ENCODE measurements at places on chromosomes 16 and 17.

DNA sequence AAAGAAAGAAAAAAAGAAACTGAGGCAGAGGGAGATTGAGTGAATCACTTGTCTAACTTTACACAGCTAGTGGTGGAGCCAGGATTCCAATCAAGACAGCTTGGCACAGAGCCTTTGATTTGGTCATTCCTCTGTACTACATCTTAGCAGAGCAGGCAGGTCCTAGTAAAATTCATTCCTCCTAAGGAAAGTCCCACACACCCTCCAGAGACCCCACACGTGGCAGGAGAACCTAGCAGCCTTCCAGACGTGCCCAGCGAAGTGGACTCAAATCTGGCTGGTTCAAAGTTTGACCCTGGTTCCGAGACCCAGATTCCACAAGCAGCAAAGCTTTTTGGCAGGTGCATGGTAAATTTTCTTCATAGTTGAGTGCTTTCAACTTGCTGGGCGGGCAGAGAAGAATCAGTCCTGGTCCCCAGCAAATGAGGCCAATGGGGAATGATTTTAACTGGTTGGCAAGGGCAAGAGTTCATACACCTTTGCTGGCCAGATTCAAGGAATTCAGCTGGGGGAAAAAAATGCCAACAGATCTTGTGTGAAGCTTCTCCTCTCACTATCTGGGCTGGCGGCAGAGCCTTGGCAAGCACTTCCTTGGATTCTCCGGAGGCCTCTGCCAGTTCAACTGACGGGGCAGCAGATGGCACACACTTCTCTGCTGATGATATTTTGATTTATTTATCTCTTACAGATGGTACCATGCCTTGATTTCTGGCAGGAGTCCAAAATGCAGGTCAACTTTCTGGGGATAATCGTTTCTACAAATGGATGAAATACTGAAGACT lies 82.4 kb downstream of the GSG1L start:
- no peak for DNase-seq
- H3K27me3 ChIP-seq, result peaks cover 39% of the 10 kb centered on the region
- H3K4me1 ChIP-seq, result no peaks in the 10 kb centered on the region
- H3K27ac ChIP-seq, result no peak overlapping the region

DNA sequence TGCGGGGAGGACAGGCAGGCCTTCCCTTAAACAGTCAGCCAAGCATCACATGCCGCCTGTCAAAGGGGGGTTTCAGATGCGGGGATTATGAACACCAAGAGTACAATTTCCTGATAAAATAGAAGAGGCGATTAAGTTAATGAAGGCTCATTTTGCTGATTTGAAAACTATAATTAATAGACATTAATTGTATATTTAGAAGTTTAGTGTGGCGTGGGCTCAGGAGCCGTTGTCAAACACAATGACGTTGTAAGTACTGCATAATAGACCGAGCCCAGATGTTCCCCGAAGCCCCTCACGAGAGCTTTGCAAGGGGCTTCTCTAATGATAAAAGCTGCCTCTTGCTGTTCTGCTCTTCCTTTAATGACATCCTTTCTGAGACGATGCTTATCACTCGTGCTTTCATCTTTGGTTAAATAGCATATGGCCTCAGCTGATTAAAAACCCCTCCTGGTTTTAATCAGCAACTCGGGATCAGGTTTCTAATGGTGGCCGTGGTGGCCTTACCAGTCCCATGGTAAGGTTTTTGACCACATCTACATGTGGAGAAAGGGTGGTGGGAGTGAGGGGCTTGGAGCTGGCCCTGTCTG lies 28.2 kb downstream of the SNX20 start:
- peaks cover 7% of the 10 kb centered on the region for H3K27me3 ChIP-seq
- peaks cover 4% of the 10 kb centered on the region for H3K4me1 ChIP-seq
- no peak overlapping the region for H3K4me3 ChIP-seq

DNA sequence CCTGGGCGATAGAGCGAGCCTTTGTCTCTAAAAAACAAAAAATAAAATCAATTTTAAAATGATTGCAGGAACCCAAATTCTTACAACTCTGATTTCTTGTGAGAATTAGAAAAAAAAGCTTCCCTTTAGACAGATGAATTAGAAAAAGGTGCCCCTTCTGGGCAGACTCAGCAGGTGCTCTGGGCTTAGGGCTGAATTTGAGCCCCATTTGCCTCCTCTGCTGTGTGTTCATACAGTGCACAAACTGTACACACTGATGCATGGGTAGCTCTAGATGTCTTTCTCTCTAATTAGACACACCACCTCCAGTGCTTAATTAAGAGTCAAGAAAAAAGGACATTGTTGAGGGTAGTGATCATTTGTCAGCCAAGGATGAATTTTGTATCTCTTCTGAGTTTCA lies 38.5 kb upstream of the NOL11 start:
- H3K4me3 ChIP-seq, result no peak overlapping the region
- DNase-seq, result no peak
- peaks cover 3% of the 10 kb centered on the region for H3K4me1 ChIP-seq

DNA sequence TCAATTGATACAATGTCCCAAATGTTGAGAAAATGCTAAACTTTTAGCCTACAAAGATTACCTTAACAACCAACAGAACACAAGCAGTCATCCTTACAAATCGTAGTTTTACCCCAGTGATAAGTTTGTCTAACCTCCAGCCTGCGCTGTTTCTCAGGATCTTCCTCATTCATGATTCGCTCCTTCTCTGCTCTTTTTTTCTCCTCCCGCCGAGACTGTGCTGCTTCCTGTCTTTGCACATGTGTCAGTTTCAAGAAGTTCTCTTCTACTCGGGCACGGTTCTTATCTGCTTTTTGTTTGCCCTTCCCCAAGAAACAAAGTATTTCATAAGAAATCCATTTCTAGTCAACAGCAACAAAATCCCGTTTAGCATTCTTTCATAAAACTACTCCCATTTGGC lies 10.2 kb upstream of the STRADA start:
- no peak overlapping the region for H3K4me3 ChIP-seq
- peaks cover 8% of the 10 kb centered on the region for H3K4me1 ChIP-seq
- H3K27me3 ChIP-seq, result no peaks in the 10 kb centered on the region
- peak overlapping the region; percentile 7 for H3K27ac ChIP-seq
- DNase-seq, result no peak

DNA sequence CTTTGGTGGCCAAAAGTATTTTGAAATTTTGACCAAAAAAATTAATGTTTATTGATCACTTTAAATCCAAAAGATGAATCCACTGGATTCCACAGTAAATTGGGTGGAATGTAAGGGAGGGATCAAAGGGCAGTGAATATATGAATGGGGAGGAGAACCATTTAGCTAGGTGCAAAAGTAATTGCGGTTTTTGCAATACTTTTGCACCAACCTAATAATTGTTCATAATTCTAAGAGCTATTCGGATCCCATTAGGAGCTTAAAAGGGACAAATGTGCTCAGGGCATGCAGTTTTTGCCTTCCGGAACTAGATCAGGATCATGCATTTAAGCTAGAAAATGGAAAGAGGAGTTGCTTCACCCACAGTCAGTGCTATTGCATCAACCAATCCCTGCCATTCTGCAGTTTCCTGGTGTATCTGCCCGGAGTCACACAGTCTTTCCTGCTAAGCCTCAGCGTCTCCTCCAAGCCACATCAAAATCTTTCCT lies at the start of gene LPO:
TSS of gene LPO (plus strand) at position 438 of the 488 bp plus-strand sequence. CDS start 4,396 bp downstream, outside the sequence.
- no peak within 1 kb of the TSS for H3K27ac ChIP-seq
- no peaks in the 10 kb centered on the region for H3K4me1 ChIP-seq
- DNase-seq, result no peak
- peaks cover 87% of the 10 kb centered on the region for H3K27me3 ChIP-seq

Data from progenitor cell of endocrine pancreas (in vitro differentiated cells).